AML-193 (cell line): ENCODE measurements at places on chromosomes 5 and 9.
A peak's percentile ranks its signal among the peaks of the same experiment; 100 is the strongest.

- peak; percentile 59 for DNase-seq
Observed at GRCh38 chr5:140340605-140341121, 5.7 kb downstream of the HBEGF start.

DNA sequence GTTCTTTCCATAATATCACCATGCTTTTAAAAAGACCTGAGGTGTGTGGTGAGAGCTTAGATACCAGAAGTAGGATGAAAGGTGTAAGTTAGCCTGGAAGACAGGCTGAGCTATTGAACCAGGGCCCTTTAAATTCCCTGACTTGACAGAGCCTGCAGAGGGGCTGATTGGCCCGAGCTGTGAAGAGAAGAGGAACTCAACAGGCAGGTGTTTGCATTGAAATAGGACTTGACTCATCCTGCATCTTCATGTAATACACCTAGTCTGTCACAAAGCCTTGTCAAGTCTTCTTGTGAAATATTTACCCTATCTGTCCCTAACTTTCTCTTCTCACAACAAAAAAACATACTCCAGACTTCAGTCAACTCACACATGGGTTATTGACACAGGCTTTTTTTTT is 16.6 kb upstream of the ANP32B start:
- DNase-seq = no peak

- DNase-seq = no peak
Observed at GRCh38 chr5:144209361-144209760, 38.7 kb downstream of the KCTD16 start.

DNA sequence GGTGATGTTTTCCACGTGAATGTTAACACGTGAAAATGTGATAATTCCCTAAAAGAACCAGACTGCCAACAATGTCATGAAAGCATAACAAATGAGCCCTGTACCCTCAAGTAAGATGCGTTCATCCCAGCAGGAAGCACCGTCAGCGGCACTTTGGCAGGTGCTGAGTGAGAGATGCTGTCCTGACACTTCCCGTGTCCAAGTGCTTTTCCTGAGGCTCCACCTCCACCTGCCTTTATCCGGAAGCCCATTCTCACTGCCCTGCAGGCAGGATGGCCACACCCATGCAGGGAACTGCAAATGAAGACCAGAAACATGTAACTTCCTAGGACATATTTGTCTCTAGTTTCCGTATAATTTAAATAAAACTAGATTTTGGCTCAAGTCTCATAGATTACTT is 238.0 kb upstream of the IRX2 start:
- no peak for DNase-seq

GRCh38 chr5:34564710-34565235 is 91.4 kb upstream of the RAI14 start:
- DNase-seq = no peak

DNA sequence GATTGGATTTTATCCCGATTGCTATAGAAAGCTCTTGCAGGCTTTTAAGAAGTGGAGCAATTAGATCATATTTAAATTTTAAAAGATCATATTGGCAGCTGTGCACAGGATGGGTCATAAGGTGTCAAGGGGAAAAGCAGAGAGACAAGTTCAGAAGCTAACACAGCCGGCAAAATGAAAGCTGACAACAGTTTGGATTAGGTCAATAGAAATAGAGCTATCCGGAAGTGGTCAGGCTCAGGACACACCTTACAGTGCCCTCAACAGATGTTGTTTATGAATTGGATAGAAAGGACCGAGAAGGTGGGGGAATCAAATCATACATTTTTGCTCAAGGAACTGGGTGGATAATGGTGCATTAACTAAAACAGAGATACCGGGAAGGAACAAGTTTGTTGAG is 46.3 kb upstream of the MARCHF11 start:
- no peak for DNase-seq

DNA sequence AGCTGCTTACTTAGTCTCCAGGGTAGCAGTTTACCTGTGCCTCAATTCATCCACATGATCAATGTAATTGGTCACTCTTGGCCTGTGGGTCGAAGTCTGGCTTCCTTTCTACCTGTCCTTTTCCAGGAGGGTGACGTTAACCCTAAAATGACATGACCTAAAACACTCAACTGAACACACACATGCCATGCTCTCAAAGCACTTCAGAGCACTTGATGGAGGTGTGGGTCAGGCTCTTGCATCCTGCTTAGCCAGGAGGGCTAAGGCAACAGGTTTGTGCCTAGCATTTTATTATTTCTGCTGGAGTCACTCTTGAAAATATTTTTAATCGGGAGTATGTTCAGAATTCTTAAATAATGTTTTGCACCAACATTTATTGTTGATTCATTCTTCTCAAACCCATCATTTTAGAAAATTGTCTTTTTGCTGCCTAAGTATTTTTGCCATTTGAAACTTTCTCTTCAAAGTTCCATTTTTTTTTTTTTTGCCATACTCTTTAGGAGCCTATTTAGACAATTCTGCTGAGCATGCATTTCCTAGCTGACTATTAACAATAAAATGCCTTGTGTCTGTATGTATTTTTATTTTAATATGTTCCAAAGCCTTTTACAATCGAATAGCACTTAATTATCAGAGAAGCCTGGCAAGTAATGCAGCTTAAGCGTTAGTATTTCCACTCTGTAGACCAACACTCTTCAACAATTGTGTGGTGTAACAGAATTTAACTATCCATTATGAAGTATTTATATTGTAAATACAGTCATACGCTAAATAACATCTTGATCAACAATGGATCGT is 59.1 kb downstream of the ATP10B start:
- no peak for DNase-seq

DNA sequence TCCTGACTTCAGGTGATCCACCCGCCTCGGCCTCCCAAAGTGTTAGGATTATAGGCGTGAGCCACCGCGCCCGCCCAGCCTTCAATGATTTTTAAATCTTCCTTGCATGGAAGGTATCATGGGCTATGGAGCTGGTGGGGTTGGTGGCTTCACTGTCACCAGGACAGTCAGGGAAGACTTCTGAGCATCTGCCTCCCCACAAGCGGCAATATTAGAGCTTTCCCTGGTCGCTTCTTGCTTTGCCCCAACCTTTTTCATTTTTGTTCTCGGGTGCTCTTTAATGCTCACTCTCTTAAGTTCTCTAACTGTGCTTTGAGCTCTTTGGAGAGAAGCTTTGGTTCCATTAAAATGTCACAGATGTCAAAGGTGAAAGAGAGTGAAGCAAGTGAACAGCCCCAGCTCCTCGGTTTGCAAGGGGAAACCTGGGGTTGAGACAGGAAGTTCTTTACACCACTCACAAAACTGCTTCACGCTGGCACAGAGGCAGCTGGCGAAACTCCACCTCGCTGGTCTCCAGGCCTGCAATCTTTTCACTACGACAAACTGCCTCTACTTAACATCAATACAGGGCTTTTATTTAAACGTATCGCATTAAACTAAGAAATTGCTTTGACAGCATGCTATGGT is 142.5 kb upstream of the RETREG1 start:
- DNase-seq = no peak

- DNase-seq = no peak
Observed at GRCh38 chr9:134189470-134190231, 25.3 kb upstream of the RNU6ATAC start.
